ENCODE measurements at places on chromosomes 13 and 19. TPM values are rescaled to one million over a fixed set of nuclear protein-coding genes. Genes with fewer than 3 reads are reported as not detected.

Gene CABP5
- total RNA-seq: not detected

Gene ZNF575
- total RNA-seq: 0.07 TPM

Gene ZNF528
- 11.3 TPM for total RNA-seq

Gene CEACAM3
- not detected for total RNA-seq

Gene LCP1
- total RNA-seq: 20.1 TPM

Gene ZNF547
- total RNA-seq: 0.53 TPM

Gene NLRP5
- not detected for total RNA-seq

Gene RNF113B
- not detected for total RNA-seq

Gene CEACAM20
- total RNA-seq: not detected

Gene ZNF99
- total RNA-seq: not detected

Gene BRME1
- 0.13 TPM for total RNA-seq

Gene BORCS8
- total RNA-seq: 21.4 TPM

Gene MTIF3
- total RNA-seq: 40.0 TPM

Gene NLRP4
- not detected for total RNA-seq

Gene SLC25A41
- not detected for total RNA-seq

Gene USHBP1
- total RNA-seq: 23.6 TPM

Gene FREM2
- not detected for total RNA-seq

Gene TRAPPC6A
- total RNA-seq: 15.8 TPM

Gene COMP
- total RNA-seq: not detected

Gene COMMD6
- total RNA-seq: 54.2 TPM

Gene OR7D2
- 0.10 TPM for total RNA-seq

Gene ARHGAP45
- 43.0 TPM for total RNA-seq

Gene ZNF14
- total RNA-seq: 3.4 TPM

Gene GDF15
- 412 TPM for total RNA-seq

Gene TMEM86B
- total RNA-seq: 1.7 TPM

Gene LRP3
- 16.4 TPM for total RNA-seq

Gene RXFP2
- total RNA-seq: not detected

Gene ABCA7
- 6.1 TPM for total RNA-seq

Gene APOC1
- not detected for total RNA-seq

Gene PPP2R1A
- 294 TPM for total RNA-seq

Measured in mammary microvascular endothelial cell (primary cell).